AG10803 (cell line): ENCODE measurements at places on chromosomes 6 and 20.

DNA sequence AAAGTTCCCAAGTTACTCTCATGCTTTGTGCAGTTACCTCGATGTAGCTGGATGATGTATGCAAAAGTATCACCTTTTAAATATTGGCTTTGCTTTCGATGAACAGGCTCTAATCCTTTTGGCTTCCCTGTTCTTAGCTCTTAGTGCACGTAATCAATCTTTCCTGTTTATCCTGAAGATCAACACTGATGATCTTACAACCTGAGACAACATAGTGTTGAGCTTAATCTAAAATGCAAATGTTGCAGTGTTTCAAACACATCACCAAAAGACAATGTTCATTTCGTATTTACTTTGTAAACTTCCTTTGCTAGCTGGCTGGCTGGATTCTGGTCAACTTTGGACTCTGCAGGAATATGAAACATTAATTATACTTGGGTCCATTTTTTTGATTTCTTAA is 132.1 kb downstream of the THEMIS start:
- no peak for DNase-seq

GRCh38 chr6:82843291-82843885 is 222.3 kb downstream of the UBE3D start:
- peak; percentile 44 for DNase-seq

- no peak for DNase-seq
Measured at GRCh38 chr6:162173466-162173865, 554.1 kb downstream of the PRKN start.

- DNase-seq, result no peak
Measured at GRCh38 chr6:93786474-93787330, 367.3 kb upstream of the EPHA7 start.

DNA sequence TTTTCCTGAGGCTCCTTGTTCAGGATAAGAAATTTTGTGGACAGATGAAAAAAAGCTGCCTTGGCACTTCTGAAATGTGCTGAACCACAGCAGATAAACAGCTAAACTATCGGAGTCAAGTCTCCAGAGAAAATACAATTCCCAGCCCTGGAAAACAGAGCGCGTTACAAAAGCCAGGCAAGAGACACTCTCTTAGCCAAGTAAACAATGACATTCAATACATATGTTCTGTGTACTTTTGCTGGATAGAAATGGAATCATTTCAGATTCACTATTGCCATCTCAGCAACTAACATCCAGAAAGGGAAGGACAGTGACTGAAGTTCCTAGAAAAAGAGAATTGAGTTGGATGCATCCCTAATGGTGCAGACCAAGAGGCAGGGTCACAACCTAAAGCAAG is 196.8 kb upstream of the NRSN1 start:
- DNase-seq, result no peak

DNA sequence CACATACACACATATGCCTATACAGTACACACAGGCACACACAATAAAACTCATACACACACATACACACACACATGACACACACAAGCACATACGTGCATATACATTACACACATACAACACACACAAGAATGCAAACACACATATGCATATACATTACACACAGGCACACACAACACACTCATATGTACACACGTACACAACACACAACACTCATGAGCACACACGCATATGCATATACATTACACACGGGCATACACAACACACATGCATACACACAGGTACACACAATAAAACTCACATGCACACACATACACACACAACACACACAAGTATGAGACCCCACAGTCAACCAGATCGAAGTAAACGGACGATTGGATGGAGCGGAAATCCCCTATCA is 238.2 kb downstream of the ERMARD start:
- DNase-seq, result no peak
